ENCODE measurements at places on chromosomes 7 and 10.

DNA sequence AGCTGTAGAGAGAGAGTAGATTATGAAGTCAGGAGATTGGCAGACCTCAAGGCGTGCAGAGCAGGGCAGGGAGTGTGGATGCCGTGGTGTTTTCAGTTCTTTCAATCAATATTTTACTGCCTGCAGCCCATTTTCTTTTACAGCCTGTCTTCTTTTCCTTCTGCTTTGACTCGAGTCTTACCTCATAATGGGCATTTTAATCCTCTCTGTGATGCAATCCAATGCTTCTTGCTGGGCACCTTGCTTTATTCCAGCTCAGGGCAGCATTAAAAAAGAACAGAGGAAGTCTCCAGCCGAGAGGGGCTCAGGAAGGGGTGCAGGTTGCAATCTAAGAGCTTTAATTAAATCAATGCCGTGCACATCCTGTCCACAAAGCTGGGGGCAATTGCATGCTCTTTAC lies 839.0 kb downstream of the LRMDA start:
- no peak for DNase-seq

DNA sequence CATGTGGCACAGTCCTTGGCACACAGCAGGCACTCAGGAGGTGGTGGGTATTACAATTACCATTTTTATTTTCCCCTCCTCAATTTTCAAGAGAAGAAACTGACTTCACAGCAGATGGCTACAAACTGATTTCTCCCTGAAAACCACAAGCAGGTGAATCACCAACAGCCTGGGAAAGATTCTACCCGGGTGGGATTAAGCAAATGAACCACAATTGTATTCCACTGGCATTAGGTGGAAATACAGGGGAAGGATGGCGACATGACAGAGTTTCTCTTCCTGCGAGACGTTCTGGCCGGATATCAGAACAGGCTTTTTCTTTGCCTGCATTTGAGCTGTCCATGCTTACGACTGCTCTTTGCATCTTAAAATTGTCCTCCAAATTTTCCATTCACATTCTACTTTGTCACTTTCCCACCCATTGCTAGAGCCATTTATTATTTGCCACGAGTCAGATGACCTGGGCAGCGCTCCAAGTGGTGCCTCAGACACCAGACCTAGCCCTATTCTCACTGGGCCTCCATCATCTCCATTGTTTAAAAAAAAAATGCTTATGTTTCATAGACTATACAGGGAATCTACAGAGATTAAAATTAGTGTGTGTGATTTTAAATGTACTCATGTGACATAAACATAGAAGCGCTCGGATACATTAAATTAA lies 4.6 kb downstream of the DENND11 start:
- no peak for DNase-seq

DNA sequence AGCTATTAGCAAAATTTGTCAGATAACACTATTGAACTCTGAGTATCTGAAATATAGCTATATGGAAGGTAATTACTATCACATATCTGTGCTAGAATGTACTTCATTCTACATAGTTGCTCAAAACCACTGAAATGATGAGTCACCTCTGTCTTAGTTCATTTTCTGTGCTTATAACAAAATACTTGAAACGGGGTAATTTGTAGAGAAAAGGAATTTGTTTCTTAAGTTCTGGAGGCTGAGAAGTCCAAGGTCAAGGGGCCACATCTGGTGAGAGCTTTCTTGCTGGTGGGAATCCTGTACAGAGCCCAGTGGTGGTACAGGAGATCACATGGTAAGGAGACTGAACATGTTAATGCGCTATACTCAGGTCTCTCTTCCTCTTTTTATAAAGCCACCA lies 41.9 kb upstream of the TNKS2 start:
- no peak for DNase-seq

DNA sequence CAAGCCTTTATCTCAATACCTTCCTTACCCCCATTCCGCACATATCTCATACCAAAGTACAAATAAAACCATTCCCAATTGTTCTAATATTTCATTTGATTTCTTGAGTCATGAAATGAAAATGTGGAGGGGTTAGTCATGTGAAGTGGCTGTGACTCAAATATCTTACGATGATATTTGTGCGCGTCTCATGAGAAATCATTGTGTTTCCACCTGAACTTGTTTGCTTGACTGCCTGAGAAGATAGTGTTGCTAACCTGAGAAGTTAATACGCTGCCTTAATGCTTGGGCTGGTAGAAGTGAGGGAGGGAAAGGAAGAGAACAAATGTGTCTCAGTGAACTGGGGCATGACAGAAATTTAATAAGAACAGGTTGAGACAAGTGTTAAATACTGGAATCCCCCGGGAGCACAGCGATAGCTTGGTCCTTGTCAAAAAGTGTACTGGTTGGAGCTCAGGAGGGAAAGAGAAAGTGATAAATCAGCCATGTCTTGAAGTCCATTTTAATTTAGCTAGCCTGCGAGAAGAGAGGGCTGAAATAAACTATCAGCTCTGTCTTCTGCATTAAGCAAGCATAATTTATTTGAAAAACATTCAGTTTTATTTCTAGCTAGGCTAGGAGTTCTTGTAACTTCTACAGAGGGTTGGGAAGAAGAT lies 7.2 kb upstream of the EPHA1 start:
- peak; percentile 86 for DNase-seq

All from NCI-H2171 (cell line).